ENCODE measurements at places on chromosomes 6 and 20.

GRCh38 chr20:49345524-49345923 is 67.7 kb upstream of the ZNFX1 start:
- peak; percentile 75 for DNase-seq

GRCh38 chr6:33717934-33718455 is 6.5 kb upstream of the UQCC2 start:
- DNase-seq: peak; percentile 42

GRCh38 chr6:167751579-167752115 is 75.1 kb upstream of the AFDN start:
- no peak for DNase-seq

DNA sequence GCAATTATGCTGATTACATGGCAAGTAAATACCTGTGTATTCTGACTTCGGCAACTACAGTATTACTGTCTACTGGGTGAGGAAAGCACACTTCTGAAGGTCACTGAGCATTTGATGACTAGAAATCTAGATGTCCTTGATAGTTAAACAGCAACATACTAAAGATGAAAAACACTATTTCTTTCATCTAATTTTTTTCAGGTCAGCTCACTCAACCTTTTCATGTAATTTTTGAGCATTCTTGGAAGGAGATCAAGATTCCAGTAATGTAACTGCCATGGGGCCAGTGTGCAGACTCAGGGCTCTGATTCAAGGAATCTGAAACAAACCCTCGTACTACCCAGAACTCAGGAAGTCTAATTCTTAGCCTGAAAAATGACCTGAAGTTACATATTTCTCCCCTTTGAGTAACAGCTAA is 222.6 kb upstream of the TAB2 start:
- peak; percentile 53 for DNase-seq

- DNase-seq: no peak
Measured at GRCh38 chr6:42406306-42407280, 45.1 kb downstream of the TRERF1 start.

- peak; percentile 13 for DNase-seq
Measured at GRCh38 chr6:50655848-50656453, 57.4 kb upstream of the TFAP2D start.

GRCh38 chr6:123940551-123940950 is 136.9 kb downstream of the NKAIN2 start:
- DNase-seq: no peak

GRCh38 chr6:168061269-168062210 is 17.5 kb downstream of the FRMD1 start:
- DNase-seq: no peak

GRCh38 chr6:114342086-114342825 is 567 bp downstream of the HS3ST5 start:
- DNase-seq: peak; percentile 73

- DNase-seq: no peak
Measured at GRCh38 chr6:157056275-157056674, 267.0 kb downstream of the TMEM242 start.

- no peak for DNase-seq
Measured at GRCh38 chr6:36976931-36977330, 9.1 kb downstream of the MTCH1 start.

DNA sequence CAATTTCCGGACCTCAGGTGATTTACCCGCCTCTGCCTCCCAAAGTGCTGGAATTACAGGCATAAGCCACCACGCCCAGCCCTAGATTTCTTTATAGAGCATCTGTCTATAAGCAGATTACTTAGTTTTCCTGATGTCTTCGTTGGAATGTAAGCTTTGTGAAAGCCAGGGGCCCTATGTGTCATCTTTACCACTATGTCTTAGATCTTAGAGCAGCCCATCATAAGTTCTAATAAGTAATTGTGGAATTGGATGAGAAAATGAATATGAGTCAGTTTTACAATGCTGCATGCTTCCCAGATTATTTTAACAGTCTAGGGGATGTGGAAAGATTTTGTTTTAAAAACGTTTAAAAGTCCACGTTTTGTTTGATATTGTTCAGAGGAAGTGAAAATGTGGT is 9.1 kb upstream of the ZBTB2 start:
- no peak for DNase-seq

- DNase-seq: no peak
Measured at GRCh38 chr6:917296-917695, 224.4 kb upstream of the EXOC2 start.

DNA sequence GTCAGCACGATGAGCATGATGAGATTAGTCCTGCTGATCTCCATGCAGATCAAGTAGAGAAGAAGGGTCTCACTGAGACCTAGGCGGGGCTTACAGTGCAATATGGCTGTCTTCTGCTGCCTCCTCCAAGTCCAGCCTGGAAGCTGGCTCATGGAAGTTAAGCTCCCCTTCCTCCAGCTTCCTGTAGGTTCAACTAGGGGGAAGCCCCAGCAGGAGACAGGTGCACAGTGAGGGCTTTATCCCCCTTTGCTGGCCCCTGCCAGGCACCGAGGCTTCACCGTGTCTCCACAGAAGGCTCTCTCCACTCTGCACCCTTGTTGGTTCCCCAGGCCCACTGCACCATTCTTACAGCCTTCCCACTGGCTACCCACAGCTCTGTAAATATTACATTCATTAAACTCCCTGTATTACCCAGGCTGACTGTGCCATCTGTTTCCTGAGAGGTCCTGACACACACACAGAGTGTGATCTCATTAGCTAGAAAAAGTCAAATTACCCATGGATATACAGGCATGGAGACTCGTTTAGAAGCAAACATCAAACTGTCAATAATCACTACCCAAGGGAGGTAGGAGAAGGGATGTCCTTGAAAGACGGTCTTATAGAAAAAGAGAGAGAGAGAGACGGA is 90.4 kb downstream of the SLC2A10 start:
- DNase-seq: peak; percentile 42

- DNase-seq: no peak
Measured at GRCh38 chr6:162200945-162201690, 526.4 kb downstream of the PRKN start.

DNA sequence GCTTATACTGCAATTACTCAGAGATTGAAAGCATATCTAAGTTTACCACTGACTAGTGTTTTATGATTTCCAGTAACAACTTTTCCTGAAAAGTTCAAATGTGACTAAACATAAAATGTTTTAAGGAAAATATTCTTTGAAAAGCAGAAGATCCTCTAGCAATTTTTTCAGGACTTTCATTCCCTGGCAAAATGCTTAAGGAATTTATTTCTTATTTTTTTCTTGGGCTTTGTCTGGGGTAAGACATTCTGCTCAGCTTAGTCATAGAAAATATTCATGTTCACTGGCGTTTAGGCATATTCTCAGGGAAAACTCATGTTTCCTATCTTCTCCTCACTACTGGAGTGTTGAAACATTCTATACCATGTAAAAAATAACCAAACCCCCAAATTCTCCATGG is 235.3 kb upstream of the CEP162 start:
- no peak for DNase-seq

DNA sequence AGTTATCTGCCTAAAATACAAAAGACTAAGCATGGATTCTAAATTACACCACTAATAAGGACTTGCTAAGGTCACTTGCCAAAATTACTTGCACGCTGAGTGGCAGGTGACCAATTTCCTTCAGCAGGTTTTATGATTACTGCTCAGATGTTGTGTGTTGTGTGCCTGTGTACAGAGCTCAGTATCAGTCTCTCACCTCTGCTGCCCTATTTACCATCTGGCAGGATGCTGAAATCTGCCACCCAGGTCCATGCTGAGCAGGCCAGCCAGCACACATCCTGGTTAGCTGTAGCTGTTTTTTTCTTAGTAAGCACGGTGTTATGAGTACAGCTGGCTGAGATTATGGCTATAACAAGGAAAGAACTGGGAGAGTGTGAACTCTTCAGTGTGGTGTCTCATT is 34.0 kb downstream of the ELOVL4 start:
- no peak for DNase-seq

DNA sequence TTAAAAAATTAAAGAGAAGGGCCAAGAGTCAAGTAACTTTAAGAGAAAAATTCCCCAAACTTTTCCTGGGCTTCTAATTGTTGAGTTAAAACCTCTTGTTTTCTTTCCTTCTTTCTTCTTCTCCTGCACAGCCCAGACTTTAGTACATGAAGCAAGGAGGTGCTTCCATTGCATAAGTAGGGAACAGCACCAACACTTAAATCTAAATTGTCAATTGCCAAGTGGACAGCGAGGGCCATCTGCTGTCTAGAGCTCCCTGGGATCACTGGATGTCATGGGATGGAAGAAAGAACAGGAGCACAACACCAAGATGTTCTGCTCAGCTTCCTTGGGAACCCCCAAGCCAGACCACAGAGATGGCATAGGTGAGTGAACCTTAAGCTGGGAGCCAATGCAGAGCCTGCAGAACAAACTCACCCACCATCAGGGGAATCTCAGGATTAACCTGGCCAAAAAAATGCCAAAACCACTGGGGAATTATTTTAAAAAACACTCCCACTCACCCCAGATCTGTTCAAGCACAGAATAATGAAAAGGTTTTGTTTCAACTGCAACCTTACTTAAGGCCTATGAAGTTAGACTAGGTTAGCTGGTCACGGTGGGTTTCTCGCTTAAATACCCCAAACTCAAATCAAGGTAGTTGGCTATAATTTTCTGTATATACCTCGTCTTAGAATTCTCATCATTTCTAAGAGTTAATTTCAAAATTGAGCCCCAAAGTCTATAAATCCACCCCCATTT is 67.8 kb downstream of the TNFRSF21 start:
- no peak for DNase-seq

- no peak for DNase-seq
Measured at GRCh38 chr20:37703035-37703845, 9.4 kb downstream of the CTNNBL1 start.

- DNase-seq: peak; percentile 72
Measured at GRCh38 chr6:147741389-147741788, 232.9 kb downstream of the SAMD5 start.

GRCh38 chr20:19008497-19008896 is 194.9 kb downstream of the SCP2D1 start:
- no peak for DNase-seq

DNA sequence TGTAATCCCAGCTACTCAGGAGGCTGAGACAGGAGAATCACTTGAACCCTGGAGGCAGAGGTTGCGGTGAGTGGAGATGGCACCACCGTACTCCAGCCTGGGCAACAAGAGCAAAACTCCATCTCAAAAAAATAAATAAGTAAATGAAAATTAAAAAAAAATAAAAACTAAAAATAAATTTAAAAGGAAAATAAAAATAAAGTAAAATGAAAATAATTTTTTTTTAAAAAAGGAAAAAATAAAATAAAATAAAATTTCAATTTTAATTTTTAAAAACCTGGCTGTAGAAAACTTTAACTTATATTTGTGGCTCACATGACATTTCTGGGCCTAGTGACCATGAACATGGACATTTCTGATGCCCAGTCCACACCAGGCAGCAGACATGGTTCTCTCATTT is 16.1 kb downstream of the HCK start:
- DNase-seq: no peak

DNA sequence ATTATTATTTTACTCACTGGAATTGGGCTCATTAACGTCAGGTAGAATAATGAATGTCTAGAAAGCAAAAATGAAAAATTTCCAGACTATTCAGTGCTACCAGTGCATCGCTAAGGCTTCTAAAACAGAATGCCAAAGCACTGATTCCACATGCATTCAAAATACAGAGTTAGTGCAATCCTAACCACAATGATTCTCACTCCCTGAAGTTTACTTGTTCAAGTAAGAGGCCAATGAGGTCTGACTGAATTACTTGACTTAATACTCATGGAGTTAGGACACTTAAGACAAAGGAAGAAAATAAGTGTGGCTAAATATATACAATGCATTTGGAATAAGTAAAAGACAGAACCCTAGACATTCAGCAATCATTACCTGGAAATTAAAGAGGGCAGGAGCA is 220.5 kb downstream of the PKHD1 start:
- no peak for DNase-seq

- no peak for DNase-seq
Measured at GRCh38 chr6:161479376-161479775, 205.5 kb upstream of the AGPAT4 start.

GRCh38 chr20:44615169-44615791 is 32.9 kb downstream of the PKIG start:
- DNase-seq: no peak

DNA sequence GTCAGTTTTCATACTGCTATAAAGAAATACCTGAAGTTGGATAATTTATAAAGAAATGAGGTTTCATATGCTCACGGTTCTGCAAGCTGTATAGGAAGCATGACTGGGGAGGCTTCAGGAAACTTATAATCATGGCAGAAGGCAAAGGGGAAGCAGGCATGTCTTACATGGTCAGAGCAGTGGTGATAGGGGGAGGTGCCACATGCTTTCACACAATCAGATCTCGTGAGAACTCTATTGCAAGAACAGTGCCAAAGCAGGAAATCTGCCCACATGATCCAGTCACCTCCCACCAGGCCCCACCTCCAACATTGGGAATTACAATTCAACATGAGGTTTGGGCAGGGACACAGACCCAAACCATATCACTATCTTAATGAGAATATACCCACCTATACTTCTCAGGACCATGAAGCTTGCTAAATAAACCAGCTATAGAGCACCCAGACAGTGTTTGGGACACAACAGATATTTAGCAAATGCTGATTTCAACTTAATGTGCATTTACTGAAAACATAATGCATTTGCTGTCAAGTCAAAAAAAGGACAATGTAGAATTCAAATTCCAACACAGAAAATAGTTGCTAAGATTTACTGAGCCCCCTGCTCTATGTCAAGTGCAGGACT is 63.8 kb downstream of the TNFRSF21 start:
- no peak for DNase-seq

GRCh38 chr20:10670501-10671220 is 3.1 kb downstream of the JAG1 start:
- no peak for DNase-seq

GRCh38 chr6:156848123-156848522 is 70.9 kb downstream of the ARID1B start:
- peak; percentile 26 for DNase-seq

DNA sequence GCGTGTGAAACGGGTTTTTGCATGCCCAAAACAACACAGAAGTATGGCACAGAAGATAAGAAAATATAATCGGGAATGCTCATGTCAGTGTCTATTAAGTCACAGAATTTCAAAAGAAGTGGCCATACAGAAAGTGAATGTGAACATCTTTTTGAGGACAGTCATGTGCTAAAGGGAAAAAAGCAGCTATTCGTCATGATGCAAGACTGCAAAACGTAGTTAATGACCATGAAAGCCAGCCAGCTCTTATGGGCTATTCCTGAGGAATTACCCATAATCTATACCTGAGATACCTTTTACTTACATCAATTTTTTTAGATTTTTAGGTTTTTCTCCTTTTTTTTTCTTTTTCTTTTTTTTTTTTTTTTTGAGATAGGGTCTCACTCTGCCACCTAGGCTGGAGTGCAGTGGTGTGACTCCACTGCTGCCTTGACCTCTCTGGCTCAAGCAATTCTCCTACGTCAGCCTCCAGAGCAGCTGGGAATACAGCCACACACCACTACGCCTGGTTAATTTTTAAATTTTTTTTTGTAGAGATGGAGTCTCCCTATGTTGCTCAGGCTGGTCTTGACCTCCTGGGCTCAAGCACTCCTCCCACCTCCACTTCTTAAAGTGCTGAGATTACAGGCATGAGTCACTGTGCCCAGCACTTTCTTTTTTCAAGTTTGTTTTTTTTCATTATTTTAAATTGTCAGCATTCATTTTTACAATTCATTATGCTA is 18.1 kb upstream of the ZBP1 start:
- no peak for DNase-seq

- no peak for DNase-seq
Measured at GRCh38 chr6:83605517-83605916, 93.2 kb downstream of the PRSS35 start.

All from eye (tissue), 1 donor.